Smooth muscle cell of bladder (primary cell): ENCODE measurements at places on chromosomes 7 and 10. TPM values are rescaled to one million over a fixed set of nuclear protein-coding genes. Genes with fewer than 3 reads are reported as not detected.

FXYD4 gene
- total RNA-seq = not detected in 2 replicates

PLEKHA1 gene
- total RNA-seq = 12.7 and 13.9 TPM in 2 replicates

FAM25A gene
- total RNA-seq = not detected in 2 replicates

ZNF22 gene
- total RNA-seq = 10.4 and 15.2 TPM in 2 replicates

PARD3 gene
- 50.8 and 57.1 TPM in 2 replicates for total RNA-seq

UFSP1 gene
- 4.1 and 6.7 TPM in 2 replicates for total RNA-seq

LEP gene
- total RNA-seq = 0.09 TPM in 1 of 2 replicates, not detected in the other

CALHM3 gene
- total RNA-seq = not detected in 2 replicates

CDK14 gene
- total RNA-seq = 23.3 and 33.9 TPM in 2 replicates

PRKCQ gene
- under 0.01 and 0.09 TPM in 2 replicates for total RNA-seq
